ENCODE measurements at places on chromosomes 11 and 22.

DNA sequence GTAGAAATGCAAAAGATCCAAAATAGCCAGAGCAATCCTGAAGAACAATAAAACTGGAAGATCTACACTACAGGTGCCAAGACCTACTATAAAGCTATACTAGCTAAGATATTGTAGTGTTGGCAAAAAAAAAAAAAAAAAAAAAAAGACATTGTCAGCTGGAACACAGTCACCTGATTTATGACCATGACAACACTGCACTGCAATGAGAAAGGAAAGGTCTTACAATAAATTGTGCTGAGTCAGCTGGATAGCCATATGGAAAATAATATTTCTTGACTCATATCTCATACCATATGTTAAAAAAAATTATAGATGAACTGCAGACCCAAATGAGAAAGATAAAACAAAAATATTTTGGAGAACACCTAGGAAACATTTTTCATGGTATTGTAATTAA, 3.1 kb upstream of the PANX3 start:
- peaks cover 3% of the 10 kb centered on the region for H3K4me1 ChIP-seq
- H3K4me3 ChIP-seq: no peak overlapping the region
- no peak for DNase-seq
- H3K36me3 ChIP-seq: no peaks in the 10 kb centered on the region
- no peaks in the 10 kb centered on the region for H3K27me3 ChIP-seq

DNA sequence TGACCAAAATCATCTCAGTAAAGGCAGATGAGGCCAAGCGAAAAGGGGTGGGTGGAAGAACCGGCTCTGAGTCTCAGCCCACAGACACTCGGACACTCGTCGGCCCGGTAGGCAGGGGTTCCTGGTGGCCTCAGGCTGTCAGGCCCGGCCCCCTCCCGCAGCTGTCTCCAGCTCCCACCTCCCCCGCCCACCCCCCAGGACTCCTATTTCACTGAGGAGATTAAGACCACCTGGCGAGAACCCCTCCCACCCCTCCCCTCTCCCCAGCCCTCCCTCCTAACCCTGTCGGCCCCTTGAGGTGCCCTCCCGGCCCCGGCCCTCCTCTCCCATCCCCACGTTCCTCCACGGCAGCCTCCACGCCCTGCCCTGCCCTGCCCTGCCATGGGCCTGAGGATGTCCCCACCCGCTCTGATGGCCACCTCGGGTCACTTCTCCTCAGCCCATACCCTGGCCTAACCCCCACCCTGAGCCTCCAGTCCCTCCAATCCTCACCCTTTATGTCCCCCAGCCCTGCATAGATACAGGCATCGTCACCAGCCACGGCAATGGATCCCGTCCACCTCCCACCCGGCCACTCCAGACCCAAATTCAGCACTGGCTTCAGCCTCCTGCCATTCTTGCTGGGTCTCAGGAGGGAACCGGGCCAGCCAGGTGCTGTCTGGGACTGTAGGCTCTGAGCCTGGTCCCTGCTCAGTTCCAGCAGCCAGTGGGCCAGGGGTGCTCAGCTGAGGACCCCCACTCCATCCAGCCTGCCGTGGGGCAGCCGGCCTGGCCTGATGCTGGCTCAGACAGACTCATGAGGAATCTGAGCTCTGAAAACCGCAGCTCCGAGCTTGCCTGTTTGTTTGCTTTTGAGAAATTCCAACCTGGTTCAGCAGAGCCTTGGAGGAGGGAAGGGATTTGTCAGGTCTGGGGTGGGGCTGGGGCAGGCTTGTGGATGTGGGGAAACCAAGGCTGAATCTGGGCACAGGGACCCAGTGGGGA, 9.8 kb upstream of the TBX1 start:
- no peak for DNase-seq
- no peak overlapping the region for H3K27ac ChIP-seq

- H3K4me3 ChIP-seq: no peak overlapping the region
- no peak for DNase-seq
- H3K27me3 ChIP-seq: peaks cover 12% of the 10 kb centered on the region
- no peaks in the 10 kb centered on the region for H3K36me3 ChIP-seq
- no peaks in the 10 kb centered on the region for H3K4me1 ChIP-seq
Measured at GRCh38 chr11:57273448-57274058, 36.5 kb upstream of the APLNR start.

- no peaks in the 10 kb centered on the region for H3K27me3 ChIP-seq
- H3K27ac ChIP-seq: no peak overlapping the region
- H3K4me1 ChIP-seq: no peaks in the 10 kb centered on the region
- H3K36me3 ChIP-seq: no peaks in the 10 kb centered on the region
- H3K4me3 ChIP-seq: no peak overlapping the region
Measured at GRCh38 chr11:86931548-86932258, 23.5 kb downstream of the FZD4 start.

- H3K27ac ChIP-seq: no peak overlapping the region
- no peaks in the 10 kb centered on the region for H3K36me3 ChIP-seq
- DNase-seq: no peak
- no peaks in the 10 kb centered on the region for H3K27me3 ChIP-seq
- no peaks in the 10 kb centered on the region for H3K4me1 ChIP-seq
- H3K4me3 ChIP-seq: no peak overlapping the region
Measured at GRCh38 chr11:60084631-60085273, 3.7 kb upstream of the MS4A2 start.

- H3K27ac ChIP-seq: no peak overlapping the region
- no peaks in the 10 kb centered on the region for H3K4me1 ChIP-seq
- no peaks in the 10 kb centered on the region for H3K27me3 ChIP-seq
- no peak for DNase-seq
- no peaks in the 10 kb centered on the region for H3K36me3 ChIP-seq
Measured at GRCh38 chr11:86176165-86176884, 68.2 kb upstream of the EED start.

GRCh38 chr22:42229455-42230149, 40.9 kb downstream of the TCF20 start:
- H3K4me3 ChIP-seq: no peak overlapping the region
- H3K27ac ChIP-seq: no peak overlapping the region
- no peak for DNase-seq
- no peaks in the 10 kb centered on the region for H3K27me3 ChIP-seq

DNA sequence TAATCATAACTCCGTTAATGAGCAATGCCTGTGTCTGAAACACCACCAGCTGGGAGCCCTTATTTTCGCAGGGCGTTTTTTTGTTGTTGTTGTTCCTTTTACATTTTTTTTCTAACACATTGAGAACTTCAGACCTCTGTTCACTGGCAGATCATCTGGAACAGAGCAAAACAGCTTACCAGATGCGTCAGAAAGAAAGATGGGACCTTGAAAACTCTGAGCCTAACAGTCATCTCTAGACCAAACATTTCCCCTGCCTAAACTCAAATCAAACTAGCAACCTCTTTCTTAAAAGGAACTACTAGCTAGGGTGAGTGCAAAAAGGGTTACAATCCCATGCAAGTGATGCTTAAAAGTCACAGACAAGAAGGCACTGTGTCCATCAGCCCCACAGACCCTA, 93.2 kb downstream of the PLEKHA7 start:
- H3K27me3 ChIP-seq: peaks cover 29% of the 10 kb centered on the region
- peaks cover 10% of the 10 kb centered on the region for H3K4me1 ChIP-seq
- DNase-seq: no peak
- H3K36me3 ChIP-seq: no peaks in the 10 kb centered on the region
- H3K4me3 ChIP-seq: no peak overlapping the region

GRCh38 chr22:29840498-29840897, 2.4 kb upstream of the ASCC2 start:
- no peaks in the 10 kb centered on the region for H3K36me3 ChIP-seq
- H3K4me1 ChIP-seq: peaks cover 27% of the 10 kb centered on the region
- DNase-seq: no peak
- no peaks in the 10 kb centered on the region for H3K27me3 ChIP-seq
- no peak overlapping the region for H3K27ac ChIP-seq

GRCh38 chr11:42337786-42338455, 878.5 kb upstream of the LRRC4C start:
- no peaks in the 10 kb centered on the region for H3K27me3 ChIP-seq
- H3K27ac ChIP-seq: no peak overlapping the region
- no peak overlapping the region for H3K4me3 ChIP-seq
- no peaks in the 10 kb centered on the region for H3K36me3 ChIP-seq
- no peak for DNase-seq

DNA sequence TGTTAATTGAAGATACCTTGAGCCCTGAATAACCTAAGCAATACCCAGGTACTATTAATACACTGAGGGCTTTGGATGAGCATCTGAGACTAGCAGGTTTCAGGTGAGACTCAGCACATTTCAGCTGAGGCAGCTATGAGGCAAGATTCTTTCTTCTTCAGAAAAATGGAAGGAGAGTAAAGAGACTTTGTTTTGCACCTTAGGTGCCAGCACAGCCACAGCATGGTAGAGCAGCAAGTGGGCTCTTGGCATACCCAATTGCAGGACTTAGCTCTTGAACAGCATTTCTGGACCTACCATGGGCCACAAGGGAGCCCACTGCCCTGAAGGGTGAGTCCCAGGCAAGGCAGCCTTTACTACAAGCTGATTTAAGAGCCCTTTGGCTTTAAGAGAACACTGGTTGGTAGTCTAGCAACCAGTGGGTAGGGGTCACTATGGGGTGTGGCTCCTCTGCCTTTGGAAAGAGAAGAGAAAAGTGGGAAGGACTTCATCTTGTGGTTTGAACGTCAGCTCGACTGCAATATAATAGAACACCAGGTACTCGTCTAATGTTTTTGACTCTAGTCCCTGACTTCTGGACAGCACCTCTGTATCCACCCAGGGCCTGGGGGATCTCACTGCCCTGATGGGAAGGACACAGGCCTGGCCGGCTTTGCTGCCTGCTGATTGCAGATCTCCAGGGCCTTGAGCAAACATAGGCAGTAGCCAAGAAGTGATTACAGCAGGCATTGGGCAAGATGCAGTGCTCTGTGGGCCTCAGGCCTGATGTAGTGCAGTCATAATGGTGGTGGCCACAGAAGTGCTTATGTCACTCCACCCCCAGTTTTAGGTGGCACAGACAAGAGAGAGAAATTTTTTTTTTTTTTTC, 73.3 kb downstream of the GLYATL1 start:
- no peaks in the 10 kb centered on the region for H3K4me1 ChIP-seq
- H3K27me3 ChIP-seq: peaks cover 3% of the 10 kb centered on the region
- H3K27ac ChIP-seq: no peak overlapping the region

GRCh38 chr11:32809313-32809712, 14.9 kb upstream of the CCDC73 start:
- H3K27ac ChIP-seq: no peak overlapping the region
- no peak overlapping the region for H3K4me3 ChIP-seq
- DNase-seq: peak; percentile 8
- no peaks in the 10 kb centered on the region for H3K36me3 ChIP-seq
- no peaks in the 10 kb centered on the region for H3K27me3 ChIP-seq
- H3K4me1 ChIP-seq: no peaks in the 10 kb centered on the region

GRCh38 chr11:45146072-45147016, at the start of gene PRDM11:
Gene PRDM11 (plus strand): TSS chr11:45146639. CDS start chr11:45181767, 35,128 bp downstream.
- no peaks in the 10 kb centered on the region for H3K36me3 ChIP-seq
- H3K4me1 ChIP-seq: peaks cover 23% of the 10 kb centered on the region
- peaks cover 10% of the 10 kb centered on the region for H3K27me3 ChIP-seq
- peak within 1 kb of the TSS; percentile 72 for H3K4me3 ChIP-seq
- peak within 1 kb of the TSS; percentile 91 for H3K27ac ChIP-seq

All from CD4-positive, alpha-beta T cell (primary cell).